ENCODE measurements at places on chromosomes 4 and X.

DNA sequence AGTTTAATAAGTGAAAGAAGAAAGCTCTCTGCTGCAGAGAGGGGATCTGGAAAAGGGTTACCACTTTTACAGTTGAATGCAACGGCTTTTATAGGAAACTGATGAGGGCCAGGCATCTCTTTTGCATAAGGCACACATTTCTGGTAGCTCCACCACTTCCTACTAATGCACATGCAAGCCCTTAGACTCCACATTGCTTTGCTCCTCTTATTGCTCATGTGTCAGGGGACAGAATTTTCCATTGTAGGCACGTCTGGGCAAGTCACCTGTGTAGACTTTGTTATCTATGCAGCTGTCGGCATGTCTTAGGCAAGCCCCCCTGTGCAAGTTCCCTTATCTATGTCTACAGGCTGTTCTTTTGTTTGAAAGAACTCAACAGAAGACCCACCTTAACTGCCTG, 294.6 kb upstream of the STS start:
- no peak for DNase-seq

DNA sequence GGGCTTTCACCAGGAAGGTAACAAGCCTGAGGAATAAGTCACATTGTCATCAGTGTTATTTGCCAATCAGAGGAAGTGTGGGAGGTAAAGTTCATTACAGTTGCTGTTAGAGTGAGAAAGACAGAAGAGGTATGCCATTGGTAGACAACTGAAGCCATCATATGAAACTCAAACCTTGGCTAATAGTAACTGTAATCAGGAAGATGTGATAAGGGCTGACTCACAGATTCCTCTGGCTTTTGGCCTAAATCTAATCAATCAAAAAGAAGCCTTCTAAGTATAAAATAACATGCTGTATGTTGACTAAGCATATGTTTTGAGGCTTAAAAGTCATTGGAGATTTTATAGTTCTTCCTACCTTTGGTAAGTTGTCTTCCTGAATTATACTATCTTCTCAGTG, 242.8 kb downstream of the PCDH7 start:
- no peak for DNase-seq

GRCh38 chr4:174023641-174024040, 259.8 kb downstream of the FBXO8 start:
- DNase-seq, result no peak

- DNase-seq, result no peak
Observed at GRCh38 chrX:100802843-100803242, 17.3 kb upstream of the CSTF2 start.

GRCh38 chr4:42144028-42144427, 8.4 kb downstream of the BEND4 start:
- no peak for DNase-seq

- DNase-seq, result no peak
Observed at GRCh38 chr4:102598086-102598761, 97.1 kb downstream of the NFKB1 start.

- no peak for DNase-seq
Observed at GRCh38 chr4:76526585-76526990, 91.6 kb downstream of the SHROOM3 start.

DNA sequence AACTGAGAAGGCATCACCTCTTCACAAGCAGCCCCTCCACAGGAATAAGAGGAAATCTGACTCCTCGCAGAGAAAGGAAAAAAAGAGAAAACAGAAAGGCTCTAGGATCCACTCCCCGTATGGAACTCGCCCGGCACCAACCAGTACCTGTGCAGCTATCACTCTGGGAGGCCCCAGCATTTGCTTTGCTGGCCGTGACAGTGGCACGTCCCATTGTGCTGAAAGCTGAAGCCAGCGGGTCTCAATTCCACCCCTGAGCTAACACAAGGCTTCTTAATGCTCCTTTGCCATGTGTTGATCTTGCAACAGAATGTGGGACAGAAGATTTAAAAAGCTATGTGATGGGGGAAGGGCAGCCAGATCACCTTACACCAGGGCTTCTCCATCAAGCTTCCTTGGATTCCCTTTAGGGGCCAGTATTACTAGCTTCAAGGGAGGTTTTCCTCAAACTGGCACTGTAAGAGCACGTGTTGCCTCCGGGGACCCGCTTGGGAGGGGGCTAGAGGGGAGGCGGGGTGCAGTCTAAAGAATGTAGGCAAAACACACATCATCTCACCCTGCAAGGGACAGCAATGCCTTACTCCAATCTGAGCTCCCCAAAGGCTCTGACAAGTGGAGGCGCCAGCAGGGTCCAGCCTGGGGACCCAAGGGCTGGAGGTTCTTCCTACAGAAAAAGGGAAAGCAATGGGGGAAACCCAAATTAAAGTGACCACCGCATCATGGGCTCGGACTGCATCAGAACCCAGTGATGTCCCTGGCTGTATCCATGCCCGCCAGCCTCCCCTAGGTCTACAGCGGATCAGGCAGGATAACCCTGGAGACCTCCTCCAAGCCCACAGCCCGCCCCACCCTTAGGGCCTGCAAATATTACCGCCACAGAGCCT, 1.2 kb downstream of the USP46 start:
- peak; percentile 26 for DNase-seq

GRCh38 chr4:13665701-13666660, 38.5 kb upstream of the BOD1L1 start:
- no peak for DNase-seq

- DNase-seq, result no peak
Observed at GRCh38 chr4:52288212-52288855, 237.2 kb downstream of the SPATA18 start.

DNA sequence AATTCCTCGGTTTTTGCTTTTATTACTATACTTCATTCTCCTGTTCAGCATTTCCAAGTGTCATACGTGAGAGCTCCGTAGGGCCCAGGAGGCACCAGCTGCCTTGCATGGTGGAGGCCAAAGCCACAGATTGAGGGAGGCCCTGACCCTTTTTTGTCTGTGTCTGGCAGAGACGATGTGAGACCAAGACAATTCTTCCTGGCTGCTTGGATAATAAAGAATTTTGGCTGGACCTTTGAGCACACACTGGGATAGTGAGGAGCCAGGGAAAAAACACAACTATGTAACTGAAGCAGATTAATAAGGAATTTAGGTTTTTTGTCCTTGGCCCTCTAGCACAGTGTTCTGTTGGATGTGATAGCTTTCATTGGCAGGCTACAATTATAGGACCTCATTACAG, 161.0 kb downstream of the CPXCR1 start:
- DNase-seq, result no peak

DNA sequence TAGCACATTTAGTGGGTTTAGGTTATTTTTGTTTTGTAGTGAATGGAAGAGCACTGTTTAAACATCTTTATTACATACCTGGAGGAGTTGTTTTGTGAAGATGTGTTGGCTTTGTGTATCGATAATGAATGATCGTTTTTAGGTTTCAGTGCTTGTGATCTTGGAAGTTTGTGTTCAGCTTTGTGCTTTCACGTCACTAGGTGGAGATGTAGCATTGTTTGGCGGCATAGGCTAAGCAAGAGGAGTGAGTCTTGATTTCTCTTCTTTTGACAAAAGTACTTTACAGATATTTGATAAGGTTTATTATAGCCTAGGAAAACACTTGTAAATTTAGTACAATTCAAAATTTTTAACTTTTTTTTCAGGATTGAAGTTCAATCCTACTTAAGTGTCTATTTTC, 50.4 kb downstream of the PDK3 start:
- no peak for DNase-seq

- no peak for DNase-seq
Observed at GRCh38 chrX:110192516-110192915, 125.4 kb downstream of the AMMECR1 start.

DNA sequence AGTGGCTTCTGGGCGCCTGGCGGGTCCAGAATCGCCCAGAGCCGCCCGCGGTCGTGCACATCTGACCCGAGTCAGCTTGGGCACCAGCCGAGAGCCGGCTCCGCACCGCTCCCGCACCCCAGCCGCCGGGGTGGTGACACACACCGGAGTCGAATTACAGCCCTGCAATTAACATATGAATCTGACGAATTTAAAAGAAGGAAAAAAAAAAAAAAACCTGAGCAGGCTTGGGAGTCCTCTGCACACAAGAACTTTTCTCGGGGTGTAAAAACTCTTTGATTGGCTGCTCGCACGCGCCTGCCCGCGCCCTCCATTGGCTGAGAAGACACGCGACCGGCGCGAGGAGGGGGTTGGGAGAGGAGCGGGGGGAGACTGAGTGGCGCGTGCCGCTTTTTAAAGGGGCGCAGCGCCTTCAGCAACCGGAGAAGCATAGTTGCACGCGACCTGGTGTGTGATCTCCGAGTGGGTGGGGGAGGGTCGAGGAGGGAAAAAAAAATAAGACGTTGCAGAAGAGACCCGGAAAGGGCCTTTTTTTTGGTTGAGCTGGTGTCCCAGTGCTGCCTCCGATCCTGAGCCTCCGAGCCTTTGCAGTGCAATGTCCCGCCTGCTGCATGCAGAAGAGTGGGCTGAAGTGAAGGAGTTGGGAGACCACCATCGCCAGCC, at the start of gene ATOH1:
Gene ATOH1 (plus strand): TSS at position 422 of the 663 bp plus-strand sequence. CDS start 174 bp downstream, at position 596.
- peak; percentile 8 for DNase-seq

- no peak for DNase-seq
Observed at GRCh38 chr4:53863736-53864365, 200.6 kb downstream of the CHIC2 start.

DNA sequence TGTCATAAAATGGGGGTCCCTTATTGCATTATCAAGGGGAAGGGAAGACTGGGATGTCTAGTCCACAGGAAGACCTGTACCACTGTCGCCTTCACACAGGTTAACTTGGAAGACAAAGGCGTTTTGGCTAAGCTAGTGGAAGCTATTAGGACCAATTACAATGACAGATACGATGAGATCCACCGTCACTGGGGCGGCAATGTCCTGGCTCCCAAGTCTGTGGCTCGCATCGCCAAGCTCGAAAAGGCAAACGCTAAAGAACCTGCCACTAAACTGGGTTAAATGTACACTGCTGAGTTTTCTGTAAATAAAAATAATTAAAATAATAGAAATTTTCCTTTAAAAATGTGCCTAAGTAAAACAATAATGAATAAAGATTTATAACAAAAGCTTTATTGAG, 30.6 kb downstream of the AASDH start:
- no peak for DNase-seq

GRCh38 chr4:2363056-2363721, 55.3 kb downstream of the ZFYVE28 start:
- DNase-seq, result no peak

GRCh38 chrX:86714441-86714840, 566.2 kb downstream of the DACH2 start:
- DNase-seq, result peak; percentile 9

DNA sequence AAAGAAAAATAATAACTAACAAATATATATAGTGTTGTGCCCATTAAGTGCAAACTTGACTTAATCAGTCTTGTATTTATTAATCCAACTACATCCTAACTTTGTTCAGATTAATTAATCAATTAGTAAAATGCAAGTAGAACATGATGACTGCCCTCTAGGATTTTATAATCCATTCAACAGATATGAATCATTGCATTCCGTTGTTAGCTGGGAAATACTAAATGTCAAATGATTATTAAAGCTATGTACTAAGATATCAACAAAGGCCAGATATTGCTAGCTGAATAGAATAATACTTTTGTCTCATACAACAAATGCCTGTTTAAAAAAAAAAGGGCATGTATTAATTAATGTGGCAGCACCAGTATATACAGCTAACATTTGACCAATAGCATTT, 1366.3 kb downstream of the STIM2 start:
- no peak for DNase-seq

DNA sequence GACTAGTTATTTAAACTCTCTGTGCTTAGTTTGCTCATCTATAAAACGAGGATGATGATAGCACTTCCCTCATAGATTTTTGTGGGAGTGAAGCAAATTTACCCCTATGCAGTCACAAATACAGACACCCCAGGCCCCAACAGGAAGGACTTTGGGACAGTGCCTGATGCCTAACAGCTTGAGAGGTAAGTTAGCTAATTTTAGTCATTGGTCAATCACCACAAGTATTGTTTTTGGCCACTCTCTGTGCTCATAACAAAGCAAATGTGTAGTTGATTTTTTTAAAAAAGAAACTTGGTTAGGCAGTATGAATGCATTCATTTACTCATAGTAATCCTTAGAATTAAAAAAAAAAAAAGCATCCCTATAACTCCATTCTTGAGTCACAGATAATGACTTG, 1590.7 kb upstream of the TENM3 start:
- DNase-seq, result no peak

DNA sequence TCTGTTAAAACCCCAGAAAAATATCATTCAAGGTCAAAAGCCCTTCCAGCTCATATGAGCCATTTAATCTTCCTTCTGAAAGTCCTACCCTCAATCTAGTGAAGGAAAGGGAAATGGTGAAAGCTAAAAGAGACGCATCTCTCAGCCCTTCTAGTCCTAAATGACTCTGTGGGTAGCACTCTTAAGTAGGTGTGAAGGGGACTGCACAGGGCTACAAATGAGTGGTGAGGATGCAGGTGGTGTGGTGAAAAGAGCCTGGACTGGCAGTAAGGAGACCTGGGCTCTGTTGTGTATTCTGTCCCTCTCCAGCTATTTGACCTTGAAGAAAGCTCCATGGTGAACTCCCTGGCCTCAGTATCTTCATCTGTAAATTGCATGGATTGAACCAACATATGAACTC, 671.8 kb upstream of the DIPK2B start:
- DNase-seq, result no peak

DNA sequence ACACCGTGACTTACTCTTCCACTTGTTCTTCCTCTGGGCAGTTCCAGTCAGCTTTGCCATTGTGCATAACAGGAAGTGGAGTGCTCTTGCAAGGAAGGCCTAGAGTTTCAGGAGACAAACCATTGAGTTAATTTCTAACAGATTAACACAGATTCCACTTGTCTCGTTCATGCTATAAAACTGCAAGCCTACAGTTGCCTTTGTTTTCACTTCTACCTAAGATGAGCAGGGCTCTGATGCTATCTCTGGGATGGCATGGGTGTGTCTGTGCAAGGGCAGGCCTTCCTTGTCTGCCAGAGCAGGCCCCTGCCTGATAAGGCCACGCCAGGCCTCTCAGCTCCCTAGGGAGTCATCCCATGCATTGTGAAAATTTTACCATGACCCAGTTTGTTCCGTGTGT, 67.7 kb upstream of the PGRMC2 start:
- DNase-seq, result no peak

- DNase-seq, result no peak
Observed at GRCh38 chr4:5892323-5893003, 423 bp downstream of the CRMP1 start.

DNA sequence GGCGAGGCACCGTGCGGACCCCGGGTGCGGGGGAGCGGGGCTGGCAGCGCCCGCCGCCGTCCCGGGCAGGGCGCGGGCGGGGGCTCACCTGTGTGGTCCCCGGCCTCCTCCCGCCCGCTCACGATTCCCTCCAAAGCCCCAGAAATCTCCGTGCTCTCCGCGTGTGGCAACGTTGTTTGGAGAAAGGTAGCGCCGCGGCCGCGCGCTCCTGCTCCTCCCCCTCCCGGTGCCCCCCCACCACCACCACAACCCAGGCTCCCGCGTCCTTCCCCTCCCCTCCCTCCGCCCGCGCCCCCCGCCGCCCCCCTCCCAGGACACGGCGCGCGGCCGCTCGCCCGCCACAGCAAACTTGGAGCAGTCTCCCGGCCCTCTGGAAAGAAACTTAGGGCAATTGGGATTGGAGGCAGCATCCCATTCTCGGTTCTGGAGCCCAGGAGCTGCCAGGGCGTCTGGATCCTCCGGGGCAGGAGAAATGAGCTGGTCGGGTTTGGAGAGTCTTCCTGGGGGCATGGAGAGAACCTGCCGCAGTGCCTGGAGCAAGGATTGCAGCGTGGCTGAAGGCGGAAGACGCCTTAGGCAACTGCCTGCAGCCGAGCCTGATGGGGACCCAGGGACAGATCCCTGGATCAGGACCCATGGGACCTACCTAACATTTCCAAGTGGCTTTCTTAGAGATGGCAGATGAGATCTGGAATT, 855 bp downstream of the KLF3 start:
- DNase-seq, result peak; percentile 64

- no peak for DNase-seq
Observed at GRCh38 chr4:175071123-175071522, 153.0 kb downstream of the ADAM29 start.

All from head of caudate nucleus (tissue), 42 donors.